ENCODE measurements at places on chromosomes 2 and 18. TPM values are rescaled to one million over a fixed set of nuclear protein-coding genes. Genes with fewer than 3 reads are reported as not detected.

- DNase-seq, result peak; percentile 21
- peaks cover 42% of the 10 kb centered on the region for H3K27me3 ChIP-seq
- H3K4me1 ChIP-seq, result peaks cover 31% of the 10 kb centered on the region
- H3K36me3 ChIP-seq, result no peaks in the 10 kb centered on the region
- no peak overlapping the region for H3K4me3 ChIP-seq
- no peak overlapping the region for H3K27ac ChIP-seq
Observed at GRCh38 chr2:26177122-26177521, 4.2 kb downstream of the GAREM2 start.

TFCP2L1 gene
- 29.1 TPM for polyA plus RNA-seq

- H3K36me3 ChIP-seq, result no peaks in the 10 kb centered on the region
- no peaks in the 10 kb centered on the region for H3K27me3 ChIP-seq
- no peak overlapping the region for H3K4me3 ChIP-seq
- H3K4me1 ChIP-seq, result no peaks in the 10 kb centered on the region
Observed at GRCh38 chr2:15991231-15991630, 50.9 kb downstream of the MYCN start.

DNA sequence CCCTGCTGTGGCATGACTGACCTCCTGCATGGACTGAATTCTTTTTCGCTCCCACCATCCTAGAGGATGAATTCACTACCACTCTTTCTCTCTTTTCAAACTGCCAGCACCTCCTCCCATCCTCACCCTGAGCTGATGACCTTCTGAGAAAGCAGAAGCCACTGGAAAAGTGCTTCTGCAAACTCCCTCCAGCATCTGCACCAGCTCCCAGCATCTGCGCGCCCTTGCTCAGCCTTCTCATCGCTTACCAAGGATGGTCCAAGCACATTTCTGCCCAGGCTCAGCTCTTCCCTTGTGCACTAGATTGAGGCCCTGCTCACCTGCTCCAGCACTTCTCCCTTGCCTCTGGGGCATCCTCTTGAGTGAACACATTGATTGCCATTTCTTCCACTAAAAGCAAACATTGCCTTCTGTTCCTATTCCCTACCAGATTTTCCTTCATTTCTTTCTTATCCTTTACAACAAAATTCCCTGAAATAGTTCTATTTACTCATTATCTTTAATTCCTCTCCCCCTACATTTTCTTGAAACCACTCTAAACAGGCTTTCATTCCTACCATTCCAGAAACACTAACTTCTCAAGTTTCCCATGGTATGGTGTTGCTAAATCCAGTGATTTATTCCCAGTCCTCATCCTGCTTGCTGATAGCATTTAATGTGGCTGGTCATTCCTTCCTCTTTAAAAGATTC lies 42.7 kb upstream of the IL1RL1 start:
- H3K4me3 ChIP-seq, result no peak overlapping the region
- DNase-seq, result no peak
- H3K27me3 ChIP-seq, result no peaks in the 10 kb centered on the region
- H3K27ac ChIP-seq, result no peak overlapping the region
- H3K4me1 ChIP-seq, result no peaks in the 10 kb centered on the region

- H3K4me3 ChIP-seq, result no peak overlapping the region
- no peaks in the 10 kb centered on the region for H3K27me3 ChIP-seq
- no peaks in the 10 kb centered on the region for H3K4me1 ChIP-seq
- DNase-seq, result no peak
- no peaks in the 10 kb centered on the region for H3K36me3 ChIP-seq
- H3K27ac ChIP-seq, result no peak overlapping the region
Observed at GRCh38 chr2:163673522-163673921, 62.3 kb downstream of the FIGN start.

- H3K27ac ChIP-seq, result no peak overlapping the region
- H3K27me3 ChIP-seq, result no peaks in the 10 kb centered on the region
- no peaks in the 10 kb centered on the region for H3K4me1 ChIP-seq
- no peak overlapping the region for H3K4me3 ChIP-seq
- no peaks in the 10 kb centered on the region for H3K36me3 ChIP-seq
Observed at GRCh38 chr2:39175026-39175812, 54.4 kb upstream of the SOS1 start.

KLHL14 gene
- polyA plus RNA-seq, result not detected

- H3K4me1 ChIP-seq, result no peaks in the 10 kb centered on the region
- H3K27ac ChIP-seq, result no peak overlapping the region
- no peaks in the 10 kb centered on the region for H3K36me3 ChIP-seq
- H3K27me3 ChIP-seq, result no peaks in the 10 kb centered on the region
- DNase-seq, result no peak
Observed at GRCh38 chr2:54109848-54110247, 5.6 kb upstream of the ACYP2 start.

DNA sequence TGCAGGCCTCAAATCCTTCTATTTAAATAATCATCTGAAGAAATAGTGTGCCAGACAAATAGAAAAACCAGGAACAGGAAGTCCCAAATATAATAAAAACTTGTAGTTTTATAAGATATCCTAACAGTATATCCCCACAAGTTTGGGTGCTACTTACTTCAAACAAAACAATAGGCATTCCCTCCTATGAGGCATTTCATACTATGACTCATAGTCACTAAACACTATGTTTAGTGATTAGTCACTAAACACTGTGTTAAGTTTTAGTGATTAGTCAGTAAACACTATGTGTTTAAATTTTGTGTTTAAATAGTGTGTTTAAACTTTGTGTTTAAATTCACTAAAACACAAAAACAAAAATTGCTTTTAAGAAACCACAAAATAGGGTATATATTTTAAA lies 407.0 kb upstream of the CDH19 start:
- no peak for DNase-seq
- no peaks in the 10 kb centered on the region for H3K36me3 ChIP-seq
- no peak overlapping the region for H3K4me3 ChIP-seq
- H3K27me3 ChIP-seq, result no peaks in the 10 kb centered on the region
- no peaks in the 10 kb centered on the region for H3K4me1 ChIP-seq

HOXD3 gene
- polyA plus RNA-seq, result 0.92 TPM

TMEM163 gene
- 0.69 TPM for polyA plus RNA-seq

AOX1 gene
- 27.0 TPM for polyA plus RNA-seq

- H3K27me3 ChIP-seq, result no peaks in the 10 kb centered on the region
- no peaks in the 10 kb centered on the region for H3K36me3 ChIP-seq
- no peak overlapping the region for H3K27ac ChIP-seq
- no peak for DNase-seq
- no peak overlapping the region for H3K4me3 ChIP-seq
Observed at GRCh38 chr2:139354518-139354917, 574.3 kb upstream of the NXPH2 start.

DNA sequence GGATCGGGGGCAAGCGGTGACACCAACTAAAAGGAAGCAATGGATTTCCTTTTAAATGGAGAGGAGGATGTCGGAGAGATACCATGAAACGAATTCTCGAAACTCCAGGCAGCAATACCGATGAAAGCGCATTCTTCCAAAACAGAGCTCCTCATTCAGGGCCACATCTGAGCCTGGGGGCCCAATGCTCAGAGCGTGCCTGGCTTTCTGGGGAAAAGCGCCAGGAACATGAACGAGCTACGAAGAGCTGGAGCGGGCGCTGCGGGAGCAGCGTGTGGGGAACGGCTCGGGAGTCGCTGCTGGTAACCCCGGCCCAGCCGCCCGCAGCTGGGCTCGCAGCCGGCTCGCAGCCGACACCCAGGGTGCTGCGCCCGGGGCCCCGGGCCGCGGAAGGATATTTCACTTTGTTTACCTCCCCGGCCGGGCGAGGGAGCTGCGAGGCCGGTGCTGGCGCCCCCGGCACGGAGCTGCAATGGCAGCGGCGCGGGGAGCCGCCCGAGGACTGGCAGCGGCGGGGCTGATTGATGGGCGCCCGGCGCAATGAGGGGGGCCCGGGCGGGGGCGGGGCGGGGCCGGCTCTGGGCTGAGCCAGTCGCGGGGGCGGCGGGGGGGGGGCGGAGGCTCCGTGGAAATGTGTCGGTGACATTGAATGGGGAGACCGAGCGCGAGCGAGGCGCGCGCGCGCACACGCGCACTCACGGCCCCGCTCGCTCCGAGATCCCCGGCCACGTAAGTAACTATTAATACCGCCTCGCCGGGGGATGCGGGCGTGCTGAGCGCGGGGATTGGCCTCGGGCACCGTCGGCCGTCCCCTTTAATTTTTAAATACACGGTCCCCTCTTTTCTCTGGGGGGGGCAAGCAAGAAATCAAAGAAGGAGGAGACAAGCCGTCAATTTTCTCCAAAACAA lies at the start of gene TRIB2:
Gene TRIB2 (plus strand): TSS at position 655 of the 909 bp plus-strand sequence. CDS start 1,372 bp downstream, outside the sequence.
- peak within 1 kb of the TSS; percentile 82 for H3K4me3 ChIP-seq
- H3K4me1 ChIP-seq, result peaks cover 47% of the 10 kb centered on the region
- no peaks in the 10 kb centered on the region for H3K36me3 ChIP-seq
- peak within 1 kb of the TSS; percentile 93 for H3K27ac ChIP-seq

- H3K4me1 ChIP-seq, result no peaks in the 10 kb centered on the region
- H3K27me3 ChIP-seq, result no peaks in the 10 kb centered on the region
- DNase-seq, result no peak
Observed at GRCh38 chr2:43513216-43513615, 82.6 kb downstream of the THADA start.

PARD3B gene
- 6.6 TPM for polyA plus RNA-seq

- DNase-seq, result no peak
- peaks cover 26% of the 10 kb centered on the region for H3K4me1 ChIP-seq
- no peak overlapping the region for H3K27ac ChIP-seq
- no peaks in the 10 kb centered on the region for H3K27me3 ChIP-seq
Observed at GRCh38 chr18:35588995-35589394, 7.5 kb downstream of the GALNT1 start.

- no peak overlapping the region for H3K4me3 ChIP-seq
- H3K27ac ChIP-seq, result no peak overlapping the region
- H3K27me3 ChIP-seq, result peaks cover 19% of the 10 kb centered on the region
- H3K4me1 ChIP-seq, result peaks cover 2% of the 10 kb centered on the region
- no peaks in the 10 kb centered on the region for H3K36me3 ChIP-seq
Observed at GRCh38 chr2:240559286-240559685, 871 bp upstream of the DUSP28 start.

- DNase-seq, result no peak
- no peaks in the 10 kb centered on the region for H3K36me3 ChIP-seq
- H3K27me3 ChIP-seq, result no peaks in the 10 kb centered on the region
Observed at GRCh38 chr2:212451786-212452231, 86.8 kb downstream of the ERBB4 start.

VPS4B gene
- polyA plus RNA-seq, result 44.4 TPM

DNA sequence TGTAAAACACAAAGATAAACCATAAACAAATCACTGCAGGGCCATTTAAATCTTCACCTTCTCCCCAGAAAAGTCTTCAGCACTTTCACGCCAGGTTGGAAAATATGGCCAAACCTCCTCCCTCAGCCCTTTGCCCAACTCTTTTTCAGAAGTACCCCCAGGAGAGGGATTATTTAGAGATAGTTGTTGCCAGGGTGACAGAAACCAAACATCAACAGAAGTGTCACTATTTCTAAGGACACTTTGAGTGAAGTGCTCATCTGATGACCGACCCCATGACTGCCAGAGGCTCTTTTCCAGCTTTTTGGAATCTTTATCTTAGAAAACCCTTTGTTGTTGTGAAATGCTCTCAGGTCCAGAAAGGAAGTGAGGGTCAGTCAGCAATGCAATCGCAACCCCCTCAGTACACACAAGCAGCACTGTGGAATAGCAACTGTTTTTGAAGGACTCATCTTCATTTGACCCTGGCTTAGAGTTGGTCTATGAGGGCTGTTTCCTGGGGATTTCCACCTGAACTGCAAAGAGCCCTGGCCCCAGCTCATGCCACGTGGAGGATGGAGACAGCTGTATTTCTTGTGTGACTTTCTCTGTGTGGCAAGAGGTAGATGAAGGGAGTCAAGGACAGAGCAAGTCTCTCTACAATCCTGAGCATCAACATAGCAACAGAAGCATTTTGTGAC lies 114.0 kb upstream of the STON1 start:
- H3K4me3 ChIP-seq, result no peak overlapping the region
- H3K4me1 ChIP-seq, result peaks cover 6% of the 10 kb centered on the region
- DNase-seq, result no peak
- H3K27ac ChIP-seq, result no peak overlapping the region
- H3K36me3 ChIP-seq, result no peaks in the 10 kb centered on the region

DNA sequence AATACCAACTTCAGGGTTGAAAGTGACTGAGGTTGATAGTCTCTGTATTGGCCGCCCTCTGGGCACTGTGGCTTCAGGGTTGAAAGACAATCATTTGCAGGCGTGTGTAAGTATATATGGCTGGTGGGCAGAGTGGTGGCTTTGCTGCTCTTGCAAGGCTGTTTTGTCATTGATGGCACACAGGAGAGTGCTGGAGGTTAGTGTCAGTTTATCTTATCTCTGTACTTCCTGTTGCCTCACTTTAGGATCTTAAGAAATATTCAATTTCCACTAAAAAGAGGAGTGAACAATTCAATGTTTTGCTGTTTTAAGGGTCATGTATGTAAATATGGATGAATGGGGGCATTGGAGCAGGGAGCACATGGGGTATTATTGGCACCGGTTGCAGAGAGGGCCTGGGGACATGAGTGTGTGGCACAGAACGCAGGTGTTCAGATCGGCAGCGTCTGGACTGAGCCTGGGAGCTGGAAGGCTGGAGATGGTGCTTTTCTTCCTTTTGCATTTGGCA lies 51.5 kb downstream of the NCK2 start:
- H3K36me3 ChIP-seq, result no peaks in the 10 kb centered on the region
- H3K27ac ChIP-seq, result peak overlapping the region; percentile 52
- no peak for DNase-seq
- H3K27me3 ChIP-seq, result no peaks in the 10 kb centered on the region
- H3K4me3 ChIP-seq, result no peak overlapping the region

- no peaks in the 10 kb centered on the region for H3K36me3 ChIP-seq
- H3K27ac ChIP-seq, result no peak overlapping the region
- no peak overlapping the region for H3K4me3 ChIP-seq
- H3K27me3 ChIP-seq, result no peaks in the 10 kb centered on the region
- H3K4me1 ChIP-seq, result no peaks in the 10 kb centered on the region
- DNase-seq, result no peak
Observed at GRCh38 chr2:21050164-21050563, 6.3 kb upstream of the APOB start.

GPC1 gene
- 7.2 TPM for polyA plus RNA-seq

GRCh38 chr18:43563780-43564179 lies 286.5 kb upstream of the SYT4 start:
- H3K36me3 ChIP-seq, result no peaks in the 10 kb centered on the region
- H3K27ac ChIP-seq, result no peak overlapping the region
- H3K27me3 ChIP-seq, result no peaks in the 10 kb centered on the region

ESCO1 gene
- polyA plus RNA-seq, result 11.3 TPM

- no peak for DNase-seq
- peaks cover 23% of the 10 kb centered on the region for H3K4me1 ChIP-seq
- no peaks in the 10 kb centered on the region for H3K27me3 ChIP-seq
- no peak overlapping the region for H3K4me3 ChIP-seq
Observed at GRCh38 chr2:82790206-82791021, 1668.7 kb downstream of the SUCLG1 start.
